ENCODE measurements at places on chromosomes 7 and 10.

GRCh38 chr10:70403483-70404035 is 386 bp upstream of the EIF4EBP2 start:
- DNase-seq, result no peak

DNA sequence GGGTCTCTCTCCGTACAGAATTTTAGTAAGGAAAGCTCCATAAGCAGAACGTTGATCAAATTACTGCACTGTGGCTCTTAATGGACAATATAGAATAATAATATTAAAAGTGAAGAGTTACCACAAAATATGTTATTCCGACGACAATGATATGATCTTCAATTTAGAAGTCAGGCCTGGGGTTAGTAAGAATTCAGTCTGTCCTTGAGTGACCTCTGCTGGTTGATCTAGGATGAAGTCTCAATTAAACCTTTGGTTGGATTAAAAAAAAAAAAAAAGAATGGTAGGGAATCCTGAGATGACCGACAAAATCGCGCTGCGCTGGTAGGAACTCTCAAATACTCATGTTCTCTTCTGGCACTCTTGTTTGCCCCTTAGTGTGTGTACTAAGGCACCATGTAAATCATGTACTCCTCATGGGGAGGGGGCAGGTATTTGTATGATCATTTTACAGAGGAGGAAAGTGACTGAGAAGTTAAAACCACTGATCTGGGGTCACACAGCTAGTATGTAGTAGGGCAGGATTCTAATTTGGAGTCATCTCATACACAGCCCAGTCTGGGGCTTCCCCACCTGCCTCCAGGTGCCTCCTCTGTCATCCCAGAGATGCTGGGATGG is 161.3 kb upstream of the NPVF start:
- peak; percentile 50 for DNase-seq

- no peak for DNase-seq
These were observed 304.0 kb upstream of the NPSR1 start for GRCh38 chr7:34354011-34354410.

DNA sequence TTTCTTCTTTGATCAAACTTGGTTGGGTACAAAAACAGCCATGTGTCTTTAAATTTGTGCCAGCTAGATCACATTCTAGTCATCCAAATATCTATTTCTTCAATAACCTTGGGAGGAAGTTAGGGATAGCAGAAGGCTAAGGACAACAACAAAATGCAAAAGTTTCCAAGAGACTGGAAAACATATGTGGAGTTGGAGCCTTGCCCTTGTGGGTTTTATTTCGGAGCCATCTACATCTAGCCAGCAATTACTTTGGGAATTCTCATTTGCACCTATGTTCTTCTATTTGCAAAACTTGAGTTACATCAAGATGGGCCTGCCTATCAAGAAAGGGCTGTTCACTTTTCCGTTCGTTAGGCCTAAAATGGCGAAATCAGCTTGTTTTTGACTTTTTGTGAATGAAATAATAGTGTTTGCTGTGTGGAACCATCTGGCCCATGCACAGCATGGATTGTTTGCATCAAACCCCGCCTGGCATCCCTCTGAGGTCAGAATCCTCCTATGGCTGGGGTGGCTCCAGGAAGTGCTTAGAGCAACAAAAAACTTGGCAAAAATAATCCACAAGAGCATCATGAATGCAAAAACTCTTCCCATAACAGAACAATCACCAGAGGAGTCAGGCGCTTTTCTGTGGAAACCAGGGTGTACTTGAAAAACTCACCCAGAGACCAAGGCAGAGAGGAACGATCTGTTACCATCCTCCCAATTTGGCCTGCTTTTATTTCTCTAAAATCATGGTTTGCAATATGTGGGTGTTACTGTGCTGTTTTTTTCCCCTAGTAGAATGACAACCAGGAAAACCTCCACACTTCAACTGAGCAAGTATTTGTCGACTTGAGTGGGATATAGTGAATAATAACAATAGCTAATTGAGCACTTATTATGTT is 36.2 kb upstream of the XPNPEP1 start:
- no peak for DNase-seq

DNA sequence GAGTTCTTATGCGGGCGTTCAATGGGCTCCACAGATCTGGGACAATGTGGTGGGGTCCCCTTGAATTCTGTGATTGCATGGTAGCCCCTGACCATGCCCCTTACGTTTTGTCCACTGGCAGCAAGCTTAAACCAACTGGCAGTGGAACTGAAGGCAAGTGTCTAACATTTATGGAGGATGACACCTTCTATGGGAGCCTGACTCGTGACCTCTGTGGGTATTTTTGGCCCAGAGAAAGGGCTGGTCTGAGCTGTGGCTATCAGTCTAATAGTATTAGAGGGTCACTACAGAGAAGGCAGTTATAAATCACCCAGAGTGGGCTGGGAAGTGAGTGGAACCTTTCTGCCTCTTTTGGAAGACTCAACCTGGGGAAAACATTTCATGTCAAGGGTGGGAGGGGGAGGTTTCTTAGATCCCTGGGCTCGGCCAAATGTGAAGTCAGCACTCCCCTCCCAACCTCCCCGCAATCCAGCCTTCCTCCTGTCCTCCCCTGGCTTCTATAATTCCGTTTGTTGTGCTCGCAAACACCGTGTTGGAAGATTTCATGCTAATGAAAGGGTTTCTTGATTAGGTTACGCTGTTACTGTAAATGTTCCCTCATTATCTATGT is 322.7 kb downstream of the RPS24 start:
- DNase-seq, result no peak

DNA sequence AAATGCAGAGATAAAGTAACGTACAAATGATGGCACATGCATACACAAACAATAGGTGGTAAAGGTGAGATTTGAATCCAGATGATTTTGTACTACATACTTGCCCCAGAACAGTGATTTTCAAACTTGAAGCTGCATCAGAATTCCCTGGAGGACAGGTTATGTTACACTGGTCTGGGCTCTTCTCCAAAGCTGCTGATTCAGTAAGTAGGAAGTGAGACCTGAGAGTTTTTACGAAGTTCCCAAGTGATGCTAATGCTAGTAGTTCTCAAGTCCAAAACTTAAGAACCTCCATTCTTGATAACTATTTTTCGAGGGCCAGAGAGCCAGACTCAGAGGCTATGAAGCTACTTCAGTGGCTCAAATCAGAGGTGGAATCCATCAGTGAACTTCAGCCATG is 159.0 kb upstream of the POM121L12 start:
- DNase-seq, result peak; percentile 11

DNA sequence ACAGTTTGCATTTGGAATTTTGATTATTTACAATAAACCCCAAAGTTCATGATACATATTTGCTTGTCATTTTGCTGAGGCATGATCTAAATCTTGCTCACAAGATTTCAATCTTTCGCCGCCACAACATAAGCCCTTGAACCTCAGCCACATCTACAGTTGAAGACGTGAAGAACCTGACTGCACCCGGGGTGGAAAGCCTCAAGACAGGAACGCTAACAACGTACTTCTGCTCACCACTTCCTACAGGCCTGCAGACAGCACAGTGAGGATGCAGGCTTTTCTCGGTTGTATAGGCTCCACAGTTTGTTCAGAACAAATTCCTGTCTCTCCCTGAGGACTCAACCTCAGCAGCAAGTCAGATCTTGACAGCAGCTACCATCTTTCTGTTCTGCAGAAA is 393.8 kb upstream of the PRKCQ start:
- no peak for DNase-seq

GRCh38 chr10:34474009-34474376 is 341.1 kb downstream of the PARD3 start:
- DNase-seq, result peak; percentile 17

- no peak for DNase-seq
These were observed 178.2 kb downstream of the TRIL start for GRCh38 chr7:28779954-28780353.

GRCh38 chr10:11602358-11602757 is 9.1 kb downstream of the USP6NL start:
- no peak for DNase-seq

GRCh38 chr7:81140252-81140651 is 221.4 kb upstream of the SEMA3C start:
- no peak for DNase-seq

- peak; percentile 37 for DNase-seq
These were observed 6.5 kb downstream of the SAP25 start for GRCh38 chr7:100567031-100567730.

GRCh38 chr7:33750177-33750576 is 155.2 kb upstream of the BMPER start:
- DNase-seq, result peak; percentile 31

GRCh38 chr10:92014620-92015019 is 91.0 kb downstream of the BTAF1 start:
- no peak for DNase-seq
